Activated naive CD4-positive, alpha-beta T cell treated with anti-CD3 and anti-CD28 coated beads, Interleukin-2, amount 10 ng/mL, durations not matched to agents 5 hours and 36 hours (primary cell): ENCODE measurements at places on chromosomes 2 and 18. TPM values are rescaled to one million over a fixed set of nuclear protein-coding genes. Genes with fewer than 3 reads are reported as not detected.

CAPG gene
- total RNA-seq = 180 TPM

SLC4A5 gene
- total RNA-seq = 2.8 TPM

CNDP2 gene
- total RNA-seq = 155 TPM

TMEM127 gene
- 34.4 TPM for total RNA-seq

CCDC148 gene
- not detected for total RNA-seq

NCKAP5 gene
- total RNA-seq = not detected

SERPINB7 gene
- not detected for total RNA-seq

RPRM gene
- not detected for total RNA-seq

CFC1B gene
- not detected for total RNA-seq

RAB6C gene
- not detected for total RNA-seq

CWC22 gene
- 19.9 TPM for total RNA-seq

RUFY4 gene
- 0.88 TPM for total RNA-seq

IL1RN gene
- 0.25 TPM for total RNA-seq

TEKT4 gene
- total RNA-seq = not detected

SERPINB10 gene
- total RNA-seq = not detected

FIGN gene
- not detected for total RNA-seq

GPR17 gene
- not detected for total RNA-seq

UGT1A5 gene
- total RNA-seq = not detected

CNDP1 gene
- not detected for total RNA-seq

GALNT13 gene
- total RNA-seq = 0.14 TPM
